T-helper 1 cell treated with Interleukin-12 subunit alpha and Interleukin-12 subunit beta and Interleukin-4 antibody, amounts not matched to agents 30 ng/mL and 1 ng/mL, for 36 hours (primary cell): ENCODE measurements at places on chromosomes 5 and 9. TPM values are rescaled to one million over a fixed set of nuclear protein-coding genes. Genes with fewer than 3 reads are reported as not detected.

Gene IL17B
- not detected in 2 replicates for total RNA-seq

Gene ELAVL2
- not detected in 2 replicates for total RNA-seq

Gene OLFML2A
- total RNA-seq = 0.07 TPM in 1 of 2 replicates, not detected in the other

Gene NACC2
- total RNA-seq = 3.5 and 3.7 TPM in 2 replicates

Gene B4GALT1
- 60.9 and 63.5 TPM in 2 replicates for total RNA-seq

Gene CNTLN
- 1.6 TPM in 2 replicates for total RNA-seq

Gene GALNT12
- total RNA-seq = 3.3 and 4.0 TPM in 2 replicates
